ENCODE measurements at places on chromosomes 6 and 20.

DNA sequence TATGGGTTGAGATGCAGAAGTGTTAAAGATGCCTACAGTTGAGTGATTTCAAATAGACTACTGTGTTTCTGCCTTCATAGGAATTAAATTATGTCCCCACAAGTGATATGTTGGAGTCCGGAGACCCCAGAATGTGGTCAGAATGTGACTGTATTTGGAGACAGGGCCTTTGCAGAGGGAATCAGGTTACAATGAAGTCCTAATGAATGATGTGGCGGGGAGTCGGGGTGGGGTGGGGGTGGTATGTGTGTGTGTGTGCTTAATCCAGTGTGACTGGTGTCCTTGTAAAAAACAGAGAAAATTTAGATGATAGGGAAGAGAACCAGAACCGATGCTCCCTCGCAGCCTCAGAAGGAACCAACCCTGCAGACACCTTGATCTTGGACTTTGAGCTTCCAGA lies 448.2 kb downstream of the QKI start:
- no peak for DNase-seq

- DNase-seq: no peak
Observed at GRCh38 chr6:105321728-105322127, 81.2 kb downstream of the PREP start.

GRCh38 chr6:32367644-32368043 lies 4.1 kb downstream of the TSBP1 start:
- DNase-seq: no peak

- DNase-seq: no peak
Observed at GRCh38 chr6:19734519-19734918, 102.7 kb upstream of the ID4 start.

GRCh38 chr20:16215041-16215440 lies 358.2 kb downstream of the KIF16B start:
- DNase-seq: no peak

- no peak for DNase-seq
Observed at GRCh38 chr20:2524709-2525506, 11.5 kb upstream of the TMC2 start.

DNA sequence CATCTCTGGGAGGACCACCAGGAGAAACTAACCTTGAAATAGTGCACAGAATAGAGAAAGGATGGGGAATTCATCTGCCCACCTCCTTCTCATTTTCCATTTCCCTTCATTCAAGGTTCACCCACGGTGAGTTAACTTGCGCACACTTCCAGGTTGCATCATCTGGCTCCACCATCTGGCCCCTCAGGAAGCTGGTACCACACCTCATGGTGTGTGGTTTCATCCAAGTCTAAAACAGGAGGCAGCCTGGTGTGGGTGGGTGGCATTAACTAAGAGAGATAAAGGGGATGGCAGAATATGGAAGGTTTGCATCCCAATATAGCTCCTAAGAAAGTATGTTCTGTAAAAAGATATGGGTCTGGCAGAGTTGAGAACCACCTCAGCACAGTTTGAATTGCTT lies 3.8 kb downstream of the ZNF334 start:
- no peak for DNase-seq

DNA sequence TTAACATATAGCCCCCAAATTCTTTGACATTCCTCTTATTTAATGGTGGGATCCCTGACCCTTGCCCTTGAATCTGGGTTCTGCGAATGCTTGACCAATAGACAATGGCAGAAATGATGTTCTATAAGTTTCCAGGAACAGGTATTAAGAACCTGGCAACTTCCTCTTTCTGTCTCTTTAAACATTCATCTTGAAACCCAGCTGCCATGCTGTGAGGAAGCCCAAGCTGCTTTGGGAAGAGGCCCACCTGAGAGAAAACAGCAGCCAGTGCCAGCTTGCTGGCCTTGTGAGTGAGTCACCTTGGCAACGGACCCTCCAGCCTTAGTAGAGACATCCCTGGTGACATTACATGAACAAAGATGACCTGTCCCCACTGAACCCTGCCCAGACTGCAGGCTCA lies 45.2 kb upstream of the RALY start:
- DNase-seq: no peak

- DNase-seq: peak; percentile 16
Observed at GRCh38 chr6:139927742-139928305, 553.4 kb upstream of the CITED2 start.

- DNase-seq: no peak
Observed at GRCh38 chr20:22581437-22582385, 2.7 kb downstream of the FOXA2 start.

DNA sequence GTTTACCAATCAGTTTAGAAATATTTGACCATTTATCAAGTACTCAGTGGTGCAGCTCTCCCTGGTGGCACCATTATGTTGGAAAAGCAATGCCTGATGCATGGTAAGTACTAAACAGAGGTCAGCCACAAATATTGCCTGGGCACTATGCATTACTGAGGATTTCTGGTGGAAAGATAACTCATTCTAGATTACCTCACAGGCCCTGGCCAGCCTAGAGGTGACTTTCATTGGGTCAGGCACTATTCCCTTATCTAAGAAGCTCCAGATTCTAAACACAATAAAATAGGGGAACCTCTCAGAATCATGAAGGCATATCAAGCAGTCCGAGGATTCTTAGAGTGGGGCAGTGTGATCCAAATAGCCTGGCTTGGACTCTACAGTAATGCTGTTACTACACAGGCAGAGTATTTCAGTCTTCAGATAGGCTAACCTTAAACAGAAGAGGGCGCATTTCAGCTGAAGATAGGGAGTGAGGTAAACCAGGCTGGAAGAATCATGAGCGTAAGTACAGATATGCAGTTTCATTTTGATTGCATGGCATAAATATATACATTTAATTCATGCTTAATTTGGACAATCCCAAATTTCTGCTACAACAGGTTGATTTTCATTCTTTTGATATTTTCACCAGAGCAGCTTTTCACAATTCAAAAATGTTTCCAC lies 12.1 kb downstream of the LGSN start:
- DNase-seq: peak; percentile 12

- DNase-seq: no peak
Observed at GRCh38 chr6:148501178-148501590, 158.5 kb downstream of the SASH1 start.

GRCh38 chr20:15921930-15922329 lies 651.3 kb downstream of the KIF16B start:
- DNase-seq: no peak

DNA sequence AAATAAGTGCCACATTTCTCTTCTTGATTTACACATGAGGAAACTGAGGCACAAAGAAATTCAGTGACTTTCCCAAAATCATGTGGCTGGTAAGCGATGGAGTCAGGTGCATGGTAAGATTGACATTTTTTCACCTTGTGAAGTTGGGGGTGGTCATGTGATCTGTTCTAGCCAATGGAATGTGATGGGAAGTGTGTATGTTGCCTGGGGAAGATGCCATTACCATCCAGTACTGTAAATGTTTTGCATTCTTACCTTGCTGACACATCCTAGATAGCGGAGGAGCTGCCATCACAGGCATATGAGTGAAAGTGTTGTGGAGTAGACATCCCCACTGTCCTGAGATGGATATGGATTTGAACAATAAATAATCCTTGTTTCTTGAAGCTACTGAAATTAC lies 499.6 kb upstream of the SULF2 start:
- no peak for DNase-seq

GRCh38 chr6:129345890-129346289 lies 364.1 kb downstream of the ARHGAP18 start:
- DNase-seq: no peak

DNA sequence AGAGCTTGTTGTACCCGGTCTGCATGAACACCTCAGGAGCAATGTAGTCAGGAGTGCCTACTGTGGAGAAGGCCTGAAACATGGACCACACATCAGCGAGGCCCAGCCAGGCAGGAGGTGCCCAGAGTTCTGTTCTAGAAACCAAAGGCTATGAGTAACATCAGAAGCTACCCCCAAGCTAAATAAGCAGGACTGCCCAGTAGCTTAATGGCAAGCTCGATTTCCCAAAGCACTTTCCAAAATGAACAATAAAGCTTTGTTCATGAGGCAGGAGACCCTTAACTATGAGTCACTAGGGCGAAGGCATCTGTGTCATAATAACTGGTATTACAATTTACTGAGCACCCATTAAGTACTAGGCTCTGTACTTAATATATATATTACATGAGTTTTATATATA lies 47.4 kb downstream of the STK38 start:
- DNase-seq: no peak

GRCh38 chr20:45945678-45946148 lies 11.2 kb downstream of the PCIF1 start:
- no peak for DNase-seq

GRCh38 chr6:105400501-105400900 lies 2.4 kb downstream of the PREP start:
- DNase-seq: no peak

GRCh38 chr6:126091466-126091865 lies 105.1 kb downstream of the TRMT11 start:
- no peak for DNase-seq

DNA sequence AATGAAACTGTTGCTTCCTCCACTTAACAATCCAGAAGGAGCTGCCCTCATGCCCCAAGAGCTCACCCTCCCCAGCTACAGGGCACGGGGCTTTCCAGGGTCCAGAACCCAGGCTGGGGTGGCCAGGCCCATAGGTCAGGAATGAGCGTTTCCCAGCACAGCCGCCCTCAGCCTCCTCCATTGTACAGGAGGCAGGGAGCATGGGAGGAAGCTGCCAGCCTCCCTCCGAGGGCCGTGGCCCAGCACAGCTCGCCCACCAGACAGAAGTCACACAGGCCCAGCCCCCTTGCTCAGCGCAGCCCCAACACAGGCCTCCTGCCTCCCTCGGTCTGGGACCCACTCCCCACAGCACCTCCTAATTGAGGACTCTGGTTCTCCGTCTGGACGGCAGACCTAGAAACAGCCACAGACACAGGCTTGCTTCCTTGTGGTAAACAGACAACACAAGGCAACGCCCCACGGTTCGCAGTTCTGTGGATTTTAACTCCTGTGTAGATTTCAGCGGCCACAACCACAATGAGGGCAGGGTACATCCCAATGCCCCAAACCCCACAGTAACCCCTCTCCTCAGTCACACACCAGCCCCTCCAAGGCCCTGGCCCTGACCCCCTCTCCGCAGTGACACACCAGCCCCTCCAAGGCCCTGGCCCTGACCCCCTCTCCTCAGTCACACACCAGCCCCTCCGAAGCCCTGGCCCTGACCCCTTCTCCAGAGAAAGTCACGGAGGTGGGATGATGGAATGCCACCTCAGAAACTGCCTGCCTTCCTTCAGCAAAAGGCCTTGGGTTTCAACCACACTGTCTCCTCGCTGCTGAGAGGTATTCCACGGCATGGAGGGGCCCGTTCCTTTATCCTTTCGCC lies 173.5 kb downstream of the DLL1 start:
- no peak for DNase-seq

DNA sequence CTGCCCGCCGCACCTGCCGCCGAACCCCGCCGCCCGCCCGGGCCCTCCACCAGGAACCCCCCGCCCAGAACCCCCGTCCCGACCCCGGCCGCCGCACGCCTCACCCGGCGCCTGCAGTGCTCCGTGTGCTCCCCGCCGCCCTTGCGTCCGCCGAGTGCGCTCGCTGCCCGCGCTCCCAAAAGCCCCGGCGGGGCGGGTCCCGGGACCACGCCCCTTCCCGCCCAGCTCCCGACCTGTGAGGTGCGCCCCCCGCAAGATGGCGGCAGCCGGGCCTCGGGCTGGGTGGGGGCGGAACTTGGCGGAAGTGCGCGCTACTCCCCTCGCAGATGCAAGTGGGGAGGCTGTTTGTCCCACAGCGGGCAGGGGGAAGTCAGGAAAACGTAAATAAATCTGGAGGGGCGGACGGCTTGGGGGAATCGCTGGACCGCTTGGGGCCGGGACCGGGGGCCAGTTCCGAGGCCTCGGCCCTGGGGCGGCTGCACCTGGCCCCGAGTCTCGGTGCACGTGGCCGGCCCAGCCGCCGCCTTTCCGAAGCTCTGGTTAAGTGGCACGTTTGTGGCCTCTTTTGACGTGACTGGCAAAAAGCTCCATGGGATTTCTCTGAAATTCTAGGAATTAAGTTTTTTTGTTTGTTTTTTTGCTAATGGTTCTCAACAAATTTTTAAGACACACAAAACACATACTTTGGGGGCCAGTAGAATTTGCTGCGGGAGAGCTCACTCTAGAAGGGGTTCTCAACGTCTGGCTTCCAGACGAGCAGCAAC lies at the start of gene EZR:
Gene EZR, minus strand, starts transcription at position 156 of the 764 bp plus-strand sequence. CDS start 1,275 bp downstream, outside the sequence.
- DNase-seq: peak; percentile 77

DNA sequence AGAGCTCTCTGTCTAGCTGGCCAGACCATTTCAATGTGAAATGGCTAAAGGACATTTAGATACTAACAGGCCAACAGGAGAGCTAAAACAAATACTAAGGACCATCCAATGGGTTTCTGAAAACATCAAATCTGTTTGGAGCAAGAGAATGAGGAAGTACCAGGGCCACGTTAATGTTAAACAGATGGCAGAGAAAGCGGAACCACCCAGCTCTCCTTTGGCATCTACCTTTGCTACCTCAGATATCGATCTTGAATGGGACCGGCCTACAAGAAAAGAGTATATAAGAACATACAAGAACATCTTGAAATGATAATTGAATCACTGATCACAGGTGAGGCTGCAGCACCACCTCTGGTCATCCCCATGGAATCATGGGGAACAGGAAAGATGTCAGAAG lies 31.8 kb downstream of the KCNK5 start:
- DNase-seq: no peak

DNA sequence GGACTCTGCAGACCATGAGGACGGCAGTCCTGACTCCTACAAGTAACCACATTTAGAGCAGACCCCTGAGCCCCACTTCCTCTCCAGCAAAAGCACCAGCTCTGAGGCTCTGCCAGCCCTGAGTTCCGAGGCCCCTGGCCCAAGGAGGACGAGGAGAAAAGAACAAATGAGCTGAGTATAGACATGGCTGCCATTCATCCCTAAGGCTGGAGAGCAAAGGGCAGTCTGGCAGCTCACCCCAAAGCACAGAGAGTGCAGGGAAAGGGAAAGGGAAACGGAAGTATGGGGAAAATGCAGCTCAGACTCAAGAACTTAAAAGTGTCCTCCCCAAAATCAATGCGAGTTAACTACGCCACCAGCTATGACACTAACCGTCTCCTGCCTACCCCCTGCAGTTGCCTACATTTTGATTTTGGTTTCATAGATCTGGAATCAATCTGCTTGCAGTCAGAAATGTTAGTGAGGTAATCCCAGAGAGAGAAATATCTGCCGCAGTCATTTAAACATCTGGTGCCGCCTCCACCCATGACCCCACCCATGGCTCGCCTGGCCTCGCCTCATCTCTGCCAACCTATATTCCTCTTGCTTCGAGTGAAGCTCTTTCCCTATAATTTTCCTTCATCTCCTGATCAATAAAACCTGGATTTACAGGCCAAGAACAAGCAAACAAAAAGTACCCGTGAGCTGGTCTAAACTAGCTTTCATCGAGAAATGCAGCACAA lies 49.6 kb upstream of the AFDN start:
- no peak for DNase-seq

DNA sequence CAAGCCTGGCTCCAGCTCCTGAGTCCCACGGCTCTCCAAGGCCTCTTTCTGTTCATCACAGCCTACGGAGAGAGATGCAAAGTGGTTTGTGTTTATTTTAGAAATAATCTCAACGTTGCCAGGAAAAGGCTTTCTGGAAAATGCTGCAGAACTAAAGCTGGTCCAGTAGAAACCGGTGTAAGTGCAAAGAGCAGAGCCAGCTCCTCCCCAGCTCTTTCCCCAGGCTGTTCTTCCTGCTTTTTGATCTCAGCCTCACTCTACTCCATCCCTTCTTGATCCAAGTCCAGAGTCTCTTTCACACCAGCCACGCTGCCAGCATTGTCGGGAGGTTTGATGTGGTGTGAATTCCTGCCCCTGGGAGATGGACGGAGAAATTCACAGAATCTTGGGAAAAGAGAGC lies 69.8 kb downstream of the TMEM170B start:
- DNase-seq: no peak

GRCh38 chr20:47558295-47559066 lies 56.8 kb downstream of the NCOA3 start:
- DNase-seq: no peak

Measured in hematopoietic multipotent progenitor cell treated with erythropoietin and hydrocortisone succinate and interleukin-3 and kit ligand, for 8 days (in vitro differentiated cells).